ENCODE measurements at places on chromosomes 1 and 21.

DNA sequence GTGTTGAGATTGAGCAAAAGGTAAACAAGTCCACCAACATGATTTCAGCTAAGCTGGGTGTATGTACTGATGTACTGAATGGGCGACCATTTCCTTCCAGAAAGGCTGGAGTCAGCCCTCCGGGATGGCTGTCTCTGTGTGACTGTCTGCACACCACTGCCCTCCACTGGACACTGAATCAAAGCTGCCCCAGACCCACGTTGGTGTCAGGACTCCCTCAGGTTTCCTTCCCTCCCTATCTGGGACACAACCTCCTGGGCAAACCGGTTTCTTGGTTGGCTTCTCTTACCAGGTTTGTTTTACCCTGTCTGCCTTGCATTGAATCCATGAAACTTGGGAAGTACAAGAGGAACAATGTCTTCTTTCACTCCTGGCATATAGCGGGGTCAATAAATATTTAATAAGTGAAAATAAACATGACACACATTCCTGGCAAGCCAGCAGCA, 5.3 kb upstream of the SRP9 start:
- DNase-seq, result no peak

DNA sequence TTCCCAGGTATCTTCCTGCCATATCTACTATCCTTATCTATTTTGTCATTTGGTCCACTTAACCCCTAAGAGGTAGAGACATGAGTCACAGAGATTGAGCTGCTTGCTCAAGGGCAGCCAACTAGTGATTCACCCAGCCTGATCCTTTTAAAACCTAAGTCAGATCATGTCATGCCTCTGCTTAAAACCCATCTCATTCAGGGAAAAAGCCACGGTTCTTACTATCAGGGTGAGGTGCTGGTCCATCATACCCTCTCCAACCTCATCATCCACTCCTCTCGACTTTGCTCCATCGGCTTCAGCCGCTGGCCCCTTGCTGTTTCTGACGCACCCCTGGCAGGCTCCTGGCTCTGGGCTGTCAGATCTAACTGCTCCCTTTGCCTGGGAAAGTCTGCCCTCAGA, 14.4 kb upstream of the PPP1R15B start:
- no peak for DNase-seq

DNA sequence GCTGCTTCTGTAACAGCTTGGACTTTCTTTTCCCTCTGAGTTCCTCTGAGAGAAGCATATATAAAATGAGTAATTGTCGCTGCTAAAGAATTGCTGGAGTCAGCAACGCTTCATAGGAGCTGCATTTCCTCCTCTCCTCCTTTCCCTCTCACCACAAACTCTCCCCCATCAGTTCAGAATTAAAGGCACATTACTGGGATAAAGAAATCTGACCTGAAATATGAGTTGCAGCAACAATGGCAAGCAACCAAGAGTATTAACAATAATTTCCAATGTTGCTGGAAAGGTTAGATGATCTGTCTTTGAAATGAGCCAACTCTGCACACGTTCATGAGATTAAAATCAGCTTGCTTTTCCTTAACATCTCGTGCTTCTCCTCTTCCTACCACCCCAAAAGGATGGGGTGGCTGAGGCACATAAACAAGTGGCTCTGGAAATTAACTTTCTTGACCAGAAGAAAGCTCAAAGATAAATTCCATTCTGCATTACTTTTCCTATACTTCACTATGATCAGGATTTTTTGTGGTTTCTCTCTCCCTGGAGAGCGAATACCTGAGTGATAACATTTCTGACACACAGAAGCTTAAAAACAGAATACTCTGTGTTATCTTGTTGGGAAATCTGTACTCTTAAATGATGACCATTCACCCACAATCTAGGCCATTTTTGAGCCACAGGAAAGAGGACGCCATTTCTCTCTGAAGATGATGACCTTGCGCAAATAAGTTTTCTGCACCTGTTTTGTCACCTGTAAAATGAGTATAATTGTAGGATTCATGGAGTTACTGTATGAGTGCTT, 90.2 kb downstream of the TGFBR3 start:
- DNase-seq, result no peak

DNA sequence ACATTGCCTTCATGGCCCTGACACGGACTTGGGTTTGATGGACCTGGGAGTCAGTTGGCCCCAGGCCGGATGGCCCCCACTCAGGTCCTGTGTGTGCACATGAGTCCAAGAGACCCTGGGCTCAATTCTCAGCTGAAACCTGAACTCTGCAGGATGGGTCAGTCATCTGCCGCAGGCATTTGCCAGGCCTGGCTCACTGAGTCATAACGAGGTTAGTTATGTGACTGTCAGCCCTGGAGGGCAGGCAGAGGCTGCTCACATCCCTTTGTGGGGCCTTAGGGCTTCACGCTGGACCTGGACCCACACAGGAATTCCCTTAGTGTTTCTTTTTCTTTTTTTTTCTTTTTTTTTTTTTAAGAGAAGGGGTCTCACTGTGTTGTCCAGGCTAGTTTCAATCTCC, 46.5 kb downstream of the PSMG1 start:
- DNase-seq, result no peak

- no peak for DNase-seq
These were observed 1.1 kb downstream of the MIA3 start for GRCh38 chr1:222618880-222619596.

- no peak for DNase-seq
These were observed 183.4 kb downstream of the TNFSF18 start for GRCh38 chr1:172867216-172867818.

GRCh38 chr1:40379785-40380452, 6.4 kb downstream of the SMAP2 start:
- DNase-seq, result no peak

DNA sequence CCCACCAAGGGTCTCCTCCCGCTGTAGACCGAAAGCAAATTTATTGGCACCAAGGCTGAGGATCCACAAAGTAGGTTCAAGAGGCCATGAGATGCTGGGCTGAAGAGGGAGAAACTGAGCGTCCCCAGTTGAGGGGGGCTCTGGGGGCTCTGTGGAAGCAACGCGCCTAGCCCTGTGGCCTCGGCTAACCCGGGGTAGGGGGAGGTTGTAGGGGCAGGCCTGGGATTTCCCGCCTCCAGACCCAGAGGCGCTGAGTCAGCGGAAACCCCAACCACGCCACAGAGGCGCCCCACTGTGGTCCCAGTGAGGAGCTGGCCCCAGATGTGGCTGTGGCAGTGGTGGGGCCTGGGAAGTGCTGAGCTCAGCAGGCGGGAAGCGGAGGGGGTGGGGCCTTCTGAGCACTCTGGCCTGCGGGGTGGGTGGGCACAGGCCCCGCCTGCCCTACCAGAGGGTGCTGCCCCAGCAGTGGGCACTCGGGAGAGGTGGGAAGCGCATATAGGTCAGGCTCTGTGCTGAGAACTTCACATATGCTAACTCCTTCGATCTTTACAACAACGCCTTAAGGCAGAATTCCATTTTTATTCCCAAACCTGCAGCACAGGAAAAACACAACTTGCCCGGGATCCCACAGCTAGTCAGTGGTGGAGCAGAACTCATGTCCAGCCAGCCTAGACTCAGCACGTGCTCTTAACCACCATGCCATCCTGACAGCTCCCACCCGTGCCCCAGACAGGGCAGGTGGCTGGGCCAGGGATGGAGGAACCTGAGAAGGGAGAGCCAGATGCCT, 1.5 kb upstream of the COL16A1 start:
- DNase-seq, result no peak

- no peak for DNase-seq
These were observed 78.7 kb downstream of the ACTL8 start for GRCh38 chr1:17833661-17834501.

- DNase-seq, result no peak
These were observed 494.5 kb upstream of the PBX1 start for GRCh38 chr1:164064501-164064900.

DNA sequence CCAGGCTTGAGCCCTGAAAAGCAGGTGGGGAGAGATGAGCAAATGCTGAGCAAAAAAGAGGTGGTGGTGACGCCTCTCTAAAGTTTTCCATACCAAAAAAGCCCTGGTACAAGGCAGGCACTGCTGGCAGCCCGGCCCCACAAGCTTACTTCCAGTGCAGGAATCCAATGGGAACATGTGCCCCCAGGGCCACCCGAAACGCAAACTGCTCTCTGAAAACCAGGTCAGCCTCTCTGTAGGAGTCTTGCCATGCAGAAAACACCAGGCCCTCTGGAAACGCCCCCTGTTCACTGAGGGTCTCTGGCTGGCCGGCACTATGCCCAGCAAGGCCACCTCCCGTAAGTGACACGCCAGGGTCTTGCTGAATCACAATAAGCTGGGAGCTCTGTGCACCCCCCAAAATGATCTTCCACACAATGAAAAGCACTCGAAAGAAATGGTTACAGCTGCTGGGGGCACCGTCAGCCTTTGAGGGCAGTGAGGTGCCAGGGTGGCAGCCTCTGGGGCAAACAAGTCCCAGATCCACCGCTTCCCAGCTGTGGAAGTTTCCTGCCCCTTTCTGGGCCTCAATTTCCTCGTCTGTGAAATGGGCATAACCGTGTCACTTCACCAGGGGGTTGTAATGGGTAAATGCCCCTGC, 170.5 kb downstream of the TOMM20 start:
- no peak for DNase-seq

GRCh38 chr1:116989835-116990234, 11.7 kb upstream of the CD101 start:
- no peak for DNase-seq

GRCh38 chr1:54571326-54571725, 23.3 kb downstream of the ACOT11 start:
- no peak for DNase-seq

DNA sequence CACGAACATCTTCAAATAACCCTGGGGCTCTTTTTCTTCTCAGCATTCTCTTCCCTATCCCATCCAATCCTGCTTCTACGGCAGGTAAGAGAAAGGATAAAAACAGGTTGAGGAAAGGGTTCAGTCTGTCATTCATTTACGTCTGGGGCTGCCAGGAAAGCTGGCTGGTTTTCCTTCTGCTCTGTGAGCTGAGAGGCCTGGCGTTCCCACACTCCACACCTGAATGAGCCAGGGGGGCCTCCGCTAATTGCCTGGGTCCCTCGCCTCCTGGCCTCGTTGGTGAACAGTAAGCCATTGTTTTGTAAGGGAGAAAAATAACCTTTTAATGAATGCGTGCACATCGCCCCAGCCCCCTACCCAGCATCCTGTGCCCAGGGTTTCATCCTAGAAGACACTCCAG, 70.8 kb upstream of the SIM2 start:
- DNase-seq, result no peak

DNA sequence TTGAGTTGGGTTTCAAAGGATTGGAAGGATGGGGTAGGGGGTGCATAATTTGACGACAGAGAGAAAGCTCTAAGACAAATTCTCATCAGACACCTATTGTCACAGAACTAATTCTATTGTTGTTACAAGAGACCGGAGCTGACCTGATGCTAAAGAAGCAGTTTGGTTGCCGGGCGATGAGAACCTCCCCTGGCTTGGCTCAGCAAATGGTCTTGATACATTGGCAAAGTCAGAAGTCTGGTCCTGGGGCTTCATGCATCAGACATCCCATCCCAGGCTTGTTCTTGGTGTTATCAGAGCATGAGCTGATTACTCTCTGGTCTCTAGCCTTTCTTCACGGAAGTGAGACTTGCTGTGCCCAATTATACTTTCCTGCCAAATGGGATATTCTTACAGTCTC, 15.4 kb downstream of the TRIM67 start:
- DNase-seq, result no peak

GRCh38 chr1:206685769-206686477, 1.2 kb downstream of the MAPKAPK2 start:
- peak; percentile 24 for DNase-seq

DNA sequence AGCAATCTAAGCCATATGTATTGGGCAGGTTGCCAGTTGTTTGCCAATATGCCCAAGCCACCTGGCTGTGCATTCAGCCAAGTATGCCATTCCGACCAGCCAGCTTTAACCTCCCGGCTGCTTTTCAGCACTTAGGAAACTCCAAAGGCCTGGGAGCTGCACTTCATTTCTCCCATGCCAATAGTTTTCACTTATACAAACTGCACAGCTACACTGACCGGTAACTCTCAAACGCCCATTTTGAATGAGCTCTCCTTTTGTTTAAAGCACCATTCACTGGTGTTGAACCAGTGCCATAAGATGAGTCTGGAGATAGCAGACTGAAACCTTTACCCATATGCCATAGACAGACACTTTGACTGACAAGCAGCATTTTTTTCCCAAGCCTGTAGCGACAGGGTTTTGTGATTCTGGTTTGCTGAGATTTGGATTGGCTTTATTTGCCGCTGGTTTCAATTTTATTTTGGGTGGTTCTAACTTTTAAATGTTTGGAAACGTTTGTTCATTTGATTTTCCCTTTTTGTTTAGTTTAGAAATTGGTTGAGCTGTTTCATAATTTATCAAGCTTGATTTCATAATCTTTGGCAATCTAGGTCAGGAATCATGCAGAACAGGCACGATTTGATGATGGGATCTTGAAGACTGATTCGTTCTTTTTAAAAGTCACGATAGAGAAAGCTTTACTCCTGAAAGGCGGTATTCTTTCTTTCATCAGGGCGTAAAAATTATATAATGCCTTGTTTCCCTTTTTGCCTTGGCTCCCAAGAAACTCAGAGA, 144.6 kb downstream of the NFIA start:
- peak; percentile 89 for DNase-seq

DNA sequence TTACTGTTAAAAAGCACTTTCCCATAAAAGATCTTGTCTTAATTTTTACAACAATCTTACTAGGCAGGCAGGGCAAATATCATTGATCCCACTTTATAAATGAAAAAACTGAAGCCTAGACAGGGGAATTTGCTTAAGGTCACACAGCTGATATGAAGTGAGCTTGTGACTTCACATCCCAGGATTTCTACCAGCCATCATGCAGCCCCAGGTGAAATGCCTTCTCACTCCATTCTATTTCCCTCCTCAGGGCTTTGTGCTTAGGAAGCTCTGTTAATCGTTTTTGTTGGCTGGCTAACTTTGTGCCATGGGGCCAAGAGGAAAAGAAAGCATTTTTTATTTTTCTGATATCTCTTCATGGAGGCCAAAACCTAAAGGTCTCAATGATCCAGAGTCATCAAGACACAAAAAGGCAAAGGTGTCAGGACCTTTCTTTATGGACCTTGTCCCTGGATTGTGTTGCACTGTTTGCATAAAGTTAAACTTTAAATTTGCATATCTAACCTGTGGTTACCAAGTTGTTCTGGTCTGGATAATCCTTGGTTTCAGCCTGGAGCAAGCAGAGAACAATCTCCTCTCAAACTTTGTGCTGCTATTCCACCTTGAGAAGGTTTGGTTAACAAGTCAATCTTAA, 44.8 kb upstream of the ZNF326 start:
- no peak for DNase-seq

DNA sequence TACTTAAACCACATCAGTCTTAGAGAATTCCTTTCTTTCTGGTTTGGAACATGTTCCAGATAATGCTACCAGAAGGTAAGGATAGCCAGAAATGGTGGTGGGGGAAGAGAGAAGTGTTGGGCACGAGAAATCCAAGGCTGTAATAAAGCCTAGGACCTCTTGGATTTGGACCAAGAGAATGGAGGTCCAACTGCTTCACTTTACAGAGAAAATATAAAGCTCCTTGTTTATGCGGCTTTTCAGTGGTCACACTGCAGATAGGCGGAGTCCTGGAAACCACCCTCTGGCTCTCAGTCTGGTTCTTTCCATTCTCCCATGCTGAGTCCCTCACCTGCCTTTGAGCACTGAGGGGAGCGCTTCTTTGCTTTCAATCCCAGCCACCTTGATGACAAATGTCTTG, 87.8 kb downstream of the ADCY10 start:
- DNase-seq, result no peak

GRCh38 chr1:18012686-18013085, 94.9 kb upstream of the IGSF21 start:
- DNase-seq, result no peak
